MCF 10A (cell line): ENCODE measurements at places on chromosomes 2 and 18. TPM values are rescaled to one million over a fixed set of nuclear protein-coding genes. Genes with fewer than 3 reads are reported as not detected.
A peak's percentile ranks its signal among the peaks of the same experiment; 100 is the strongest.

The HIBCH gene
- 14.7 and 16.2 TPM in 2 replicates for total RNA-seq

The PRKAG3 gene
- total RNA-seq = not detected in 2 replicates

The ORMDL1 gene
- total RNA-seq = 83.0 and 85.1 TPM in 2 replicates

The CCDC88A gene
- total RNA-seq = 52.1 and 60.8 TPM in 2 replicates

The IWS1 gene
- total RNA-seq = 56.8 and 57.0 TPM in 2 replicates

- H3K4me3 ChIP-seq = no peak overlapping the region
- no peak for DNase-seq
- H3K27me3 ChIP-seq = peaks cover 15% of the 10 kb centered on the region
- H3K36me3 ChIP-seq = no peaks in the 10 kb centered on the region
These were observed 310.7 kb upstream of the MYT1L start for GRCh38 chr2:2641541-2642410.

- DNase-seq = peak; percentile 79
- H3K4me3 ChIP-seq = peak within 1 kb of the TSS; percentile 96
- H3K27ac ChIP-seq = peak within 1 kb of the TSS; percentile 90
- H3K4me1 ChIP-seq = peaks cover 30% of the 10 kb centered on the region
These were observed at the start of gene WDFY1 for GRCh38 chr2:223944703-223945531. TSS of gene WDFY1 (minus strand) at chr2:223945335. CDS start at chr2:223945284, 51 bp downstream.

GRCh38 chr2:151946899-151947812, 118.9 kb upstream of the ARL5A start:
- H3K4me1 ChIP-seq = peaks cover 25% of the 10 kb centered on the region
- H3K36me3 ChIP-seq = no peaks in the 10 kb centered on the region
- peak; percentile 47 for DNase-seq
- peak overlapping the region; percentile 47 for H3K4me3 ChIP-seq
- H3K27me3 ChIP-seq = no peaks in the 10 kb centered on the region
- peak overlapping the region; percentile 63 for H3K27ac ChIP-seq

DNA sequence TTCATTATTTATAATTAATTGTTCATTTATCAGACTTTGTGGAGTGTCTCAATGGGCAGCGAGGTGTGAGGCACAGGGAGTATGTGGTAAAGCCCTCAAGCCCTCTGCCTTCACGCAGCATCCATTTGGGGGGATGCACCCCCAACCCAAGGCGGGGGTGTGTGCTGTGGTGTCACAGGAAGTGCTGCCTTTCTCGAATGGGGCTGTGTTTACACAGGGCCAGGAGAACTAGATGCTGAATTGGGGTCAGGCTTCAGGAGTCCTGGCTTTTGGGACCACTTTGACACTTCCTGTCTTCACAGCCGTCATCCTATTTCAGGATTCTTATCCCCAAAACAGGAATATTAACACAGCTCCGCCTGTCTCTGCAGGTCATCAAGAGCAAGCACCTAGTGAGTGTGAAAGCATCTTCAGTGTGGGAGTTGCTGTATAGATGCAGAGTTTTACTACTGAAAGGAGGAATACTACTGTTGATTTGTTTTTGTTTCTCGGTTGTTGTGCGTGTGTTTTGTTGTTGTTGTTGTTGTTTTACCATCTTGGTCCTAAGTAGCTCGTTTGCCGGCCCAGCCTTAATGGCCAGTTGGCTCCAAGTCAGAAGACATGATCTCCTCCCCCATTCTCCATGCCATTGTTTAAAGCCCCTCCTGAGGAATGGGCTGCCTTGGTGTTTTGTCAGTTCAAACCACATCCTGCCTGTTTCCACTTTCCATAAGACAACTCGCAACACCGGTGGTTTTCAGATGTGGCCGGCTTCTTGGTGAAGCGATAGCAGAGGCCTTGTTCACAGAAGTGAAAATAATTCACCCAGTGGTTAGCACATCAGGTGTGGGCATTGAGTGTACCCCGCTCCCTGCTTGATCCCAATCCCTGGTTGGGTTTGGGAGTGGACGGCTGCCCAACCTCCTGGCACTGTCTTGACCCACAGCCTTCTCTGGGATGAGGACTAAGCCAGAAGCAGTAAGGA, 221.3 kb downstream of the BCL2 start:
- no peaks in the 10 kb centered on the region for H3K36me3 ChIP-seq
- peaks cover 12% of the 10 kb centered on the region for H3K27me3 ChIP-seq
- no peak for DNase-seq
- no peak overlapping the region for H3K27ac ChIP-seq
- H3K4me1 ChIP-seq = peaks cover 5% of the 10 kb centered on the region

GRCh38 chr2:165002638-165003037, 47.3 kb upstream of the SLC38A11 start:
- no peaks in the 10 kb centered on the region for H3K4me1 ChIP-seq
- no peak overlapping the region for H3K27ac ChIP-seq
- no peak for DNase-seq
- no peaks in the 10 kb centered on the region for H3K36me3 ChIP-seq
- no peak overlapping the region for H3K4me3 ChIP-seq

DNA sequence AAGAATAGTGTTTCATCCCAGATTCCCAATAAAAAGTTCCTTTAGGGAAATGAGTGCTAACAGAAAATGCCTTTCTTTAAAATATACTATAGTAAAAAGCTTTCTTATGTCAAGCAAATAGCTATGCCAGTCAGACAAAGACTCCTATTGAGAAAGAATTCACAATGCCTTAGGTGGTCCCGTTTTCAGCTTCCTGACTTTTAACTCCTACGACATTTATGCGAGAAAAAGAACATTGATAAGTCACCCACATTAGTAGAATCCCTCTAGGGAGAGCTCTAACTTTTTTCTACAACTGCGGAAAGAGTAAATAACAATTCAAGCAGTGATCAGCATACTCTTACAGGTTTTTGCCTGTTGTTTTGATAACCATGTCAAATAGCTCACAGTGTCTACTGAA, 750.8 kb upstream of the ACVR2A start:
- no peaks in the 10 kb centered on the region for H3K27me3 ChIP-seq
- H3K4me1 ChIP-seq = peaks cover 14% of the 10 kb centered on the region
- H3K4me3 ChIP-seq = no peak overlapping the region
- H3K36me3 ChIP-seq = no peaks in the 10 kb centered on the region

DNA sequence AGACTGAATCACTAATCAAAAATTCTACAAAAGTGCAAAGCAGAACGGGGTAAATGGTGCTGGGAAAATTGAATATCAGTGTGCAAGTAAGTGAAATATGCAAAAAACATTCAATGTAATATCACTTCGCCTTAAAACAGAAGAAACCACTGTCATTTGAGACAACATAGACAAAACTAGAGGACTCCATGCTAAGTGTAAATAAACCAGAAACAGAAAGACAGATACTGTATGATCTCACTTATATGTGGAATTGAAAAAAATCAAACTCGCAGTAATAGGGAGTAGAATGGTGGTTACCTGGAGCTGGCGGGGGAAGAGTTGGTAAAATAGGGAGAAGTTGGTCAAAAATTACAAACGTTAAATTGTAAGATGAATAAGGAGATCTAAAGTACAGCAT, 1420.0 kb upstream of the CDH2 start:
- no peaks in the 10 kb centered on the region for H3K27me3 ChIP-seq
- no peaks in the 10 kb centered on the region for H3K36me3 ChIP-seq

DNA sequence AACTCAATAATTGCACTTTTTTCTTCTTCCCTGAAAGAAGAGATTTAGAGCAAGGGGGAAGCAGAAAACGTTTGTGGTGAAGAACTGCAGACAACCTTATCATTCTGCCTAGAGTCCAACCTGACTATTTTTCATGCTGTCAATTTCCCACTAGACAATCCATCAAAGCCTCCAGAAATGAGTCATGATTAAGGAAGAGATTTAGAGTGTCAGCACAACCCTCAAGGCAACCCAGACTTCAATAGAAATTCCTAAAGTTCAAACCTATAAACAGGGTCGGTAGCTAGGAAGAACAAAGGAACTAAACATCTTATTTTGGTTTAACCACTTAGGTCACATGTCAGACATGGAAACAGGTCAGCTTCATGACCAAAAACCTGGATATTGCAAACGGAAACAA, 86.9 kb downstream of the SLC25A12 start:
- DNase-seq = peak; percentile 53
- peaks cover 27% of the 10 kb centered on the region for H3K36me3 ChIP-seq
- H3K4me3 ChIP-seq = peak overlapping the region; percentile 39
- no peaks in the 10 kb centered on the region for H3K27me3 ChIP-seq
- H3K27ac ChIP-seq = no peak overlapping the region

- DNase-seq = no peak
- no peaks in the 10 kb centered on the region for H3K4me1 ChIP-seq
- H3K27ac ChIP-seq = no peak overlapping the region
These were observed 86.6 kb downstream of the LRP1B start for GRCh38 chr2:142044197-142044596.

GRCh38 chr2:178764097-178764496, 43.1 kb downstream of the TTN start:
- H3K27ac ChIP-seq = no peak overlapping the region
- H3K4me1 ChIP-seq = no peaks in the 10 kb centered on the region
- no peaks in the 10 kb centered on the region for H3K36me3 ChIP-seq
- H3K4me3 ChIP-seq = no peak overlapping the region

- no peaks in the 10 kb centered on the region for H3K27me3 ChIP-seq
- H3K4me3 ChIP-seq = no peak overlapping the region
- peak overlapping the region; percentile 54 for H3K27ac ChIP-seq
- peaks cover 10% of the 10 kb centered on the region for H3K36me3 ChIP-seq
These were observed 31.4 kb upstream of the KCMF1 start for GRCh38 chr2:84939426-84940087.

DNA sequence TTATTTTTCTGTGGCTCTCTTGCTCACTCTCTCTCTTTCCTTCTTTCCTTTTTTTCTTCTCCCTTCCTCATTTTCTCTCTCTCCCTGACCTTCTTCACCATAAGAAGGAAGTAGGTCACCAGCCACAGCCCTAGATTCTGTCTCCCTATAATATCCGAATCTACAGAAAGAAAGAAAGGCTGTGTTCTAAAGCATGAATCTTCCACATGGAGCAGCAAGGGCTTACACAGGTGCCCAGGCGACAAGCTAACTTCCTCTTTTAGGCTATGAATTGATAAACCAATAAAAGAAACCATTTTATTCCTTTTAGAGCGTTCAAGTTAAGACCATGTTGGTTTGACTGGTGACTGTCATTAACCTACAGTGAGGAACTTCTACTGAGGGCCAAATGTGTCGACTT, 49.3 kb downstream of the CACNB4 start:
- peaks cover 2% of the 10 kb centered on the region for H3K4me1 ChIP-seq
- H3K4me3 ChIP-seq = no peak overlapping the region
- no peak for DNase-seq
- H3K36me3 ChIP-seq = no peaks in the 10 kb centered on the region

GRCh38 chr18:67995769-67996168, 479.2 kb upstream of the DSEL start:
- no peak for DNase-seq
- no peaks in the 10 kb centered on the region for H3K4me1 ChIP-seq
- H3K36me3 ChIP-seq = no peaks in the 10 kb centered on the region

DNA sequence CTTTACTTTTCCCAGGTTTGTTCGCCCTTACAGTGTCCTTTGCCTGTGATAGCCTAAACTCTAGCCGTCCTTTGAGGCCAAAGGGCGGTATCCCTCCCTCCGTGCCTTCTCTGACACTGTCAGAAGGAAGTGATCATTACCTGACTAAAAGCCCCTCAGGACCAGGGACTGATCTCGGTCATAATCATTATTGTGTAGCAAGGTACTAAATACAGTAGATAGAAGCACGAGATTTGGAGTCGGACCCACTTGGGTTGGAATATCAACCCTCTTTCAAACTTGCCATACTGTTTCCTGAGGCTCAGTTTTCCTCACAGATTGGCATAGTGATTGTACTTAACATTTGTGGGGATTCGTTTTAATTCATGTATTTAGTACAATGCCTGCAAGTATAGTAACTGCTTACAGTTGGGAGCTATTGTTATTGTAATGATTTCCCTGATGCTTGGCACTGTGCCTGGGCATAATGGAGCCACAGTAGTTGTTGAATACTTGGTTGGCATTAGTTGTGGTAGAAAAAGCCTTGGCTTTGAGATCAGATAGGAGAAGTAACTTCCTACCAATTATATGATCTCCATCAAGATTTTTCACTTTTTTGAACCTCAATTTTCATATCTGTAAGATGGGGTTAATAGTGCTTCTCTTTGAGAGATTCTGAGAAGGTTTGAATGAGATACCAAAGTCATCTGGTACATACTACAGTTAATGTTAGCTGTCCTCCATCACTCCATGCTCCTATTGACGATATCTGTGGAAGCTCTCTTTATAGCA, 836 bp downstream of the STK11IP start:
- no peaks in the 10 kb centered on the region for H3K4me1 ChIP-seq
- H3K4me3 ChIP-seq = peak overlapping the region; percentile 96
- peak overlapping the region; percentile 98 for H3K27ac ChIP-seq
- peak; percentile 10 for DNase-seq
- H3K36me3 ChIP-seq = peaks cover 15% of the 10 kb centered on the region

- peaks cover 16% of the 10 kb centered on the region for H3K4me1 ChIP-seq
- H3K27me3 ChIP-seq = no peaks in the 10 kb centered on the region
- no peak for DNase-seq
- no peaks in the 10 kb centered on the region for H3K36me3 ChIP-seq
- no peak overlapping the region for H3K4me3 ChIP-seq
- no peak overlapping the region for H3K27ac ChIP-seq
These were observed 91.2 kb downstream of the SLC8A1 start for GRCh38 chr2:40360652-40361051.

DNA sequence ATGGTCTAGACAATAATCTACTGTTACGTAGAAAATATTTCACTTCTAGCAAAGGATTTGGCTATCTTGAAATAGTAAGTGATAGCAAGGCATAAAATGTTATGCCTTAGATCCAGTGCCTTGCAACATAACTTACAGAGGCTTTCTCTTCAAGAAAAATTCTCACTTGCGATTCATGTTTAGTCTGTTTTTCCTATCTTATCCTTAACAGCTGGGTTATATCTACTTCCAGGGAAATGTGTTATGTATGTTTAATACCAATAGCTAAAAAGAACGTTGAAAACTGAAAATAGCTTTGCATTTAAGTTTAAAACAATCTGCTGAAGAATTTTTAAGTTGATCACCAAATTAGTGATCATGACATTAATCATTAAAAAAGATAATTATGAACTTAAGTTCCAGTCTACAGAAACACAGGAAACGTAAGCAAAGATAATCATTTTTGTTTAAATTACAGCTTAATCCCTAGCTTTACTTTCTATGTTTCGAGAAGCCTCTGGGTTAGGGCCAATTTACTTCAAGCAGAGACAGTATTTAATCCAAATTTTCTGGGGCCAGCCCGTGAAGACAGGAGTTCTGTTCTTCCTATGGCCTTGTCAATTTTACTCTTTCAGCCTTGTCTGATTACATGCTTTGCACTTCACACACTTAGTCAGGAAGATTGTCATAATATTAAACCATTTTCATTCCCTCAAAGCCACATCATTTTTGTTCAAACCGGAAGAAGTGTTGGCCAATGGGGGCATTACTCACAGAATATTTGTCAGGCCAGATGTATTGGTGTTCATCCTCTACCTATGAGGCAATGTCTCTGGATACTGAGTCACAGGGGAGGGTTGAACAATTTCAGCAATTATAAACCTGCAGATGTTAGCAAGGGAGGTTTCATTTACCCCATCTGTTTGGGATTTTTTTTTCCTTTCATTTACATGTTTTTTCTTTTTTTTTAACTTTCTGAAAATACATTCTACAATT, 1132.9 kb upstream of the ZEB2 start:
- H3K27me3 ChIP-seq = no peaks in the 10 kb centered on the region
- peak overlapping the region; percentile 46 for H3K27ac ChIP-seq
- DNase-seq = peak; percentile 85
- peaks cover 6% of the 10 kb centered on the region for H3K4me1 ChIP-seq
- H3K4me3 ChIP-seq = no peak overlapping the region
